CD4-positive, alpha-beta T cell treated with Interleukin-17A for 1 hour (primary cell): ENCODE measurements at places on chromosomes 3 and 15.

GRCh38 chr15:100934726-100935125 lies 15.6 kb downstream of the LRRK1 start:
- no peak for DNase-seq

DNA sequence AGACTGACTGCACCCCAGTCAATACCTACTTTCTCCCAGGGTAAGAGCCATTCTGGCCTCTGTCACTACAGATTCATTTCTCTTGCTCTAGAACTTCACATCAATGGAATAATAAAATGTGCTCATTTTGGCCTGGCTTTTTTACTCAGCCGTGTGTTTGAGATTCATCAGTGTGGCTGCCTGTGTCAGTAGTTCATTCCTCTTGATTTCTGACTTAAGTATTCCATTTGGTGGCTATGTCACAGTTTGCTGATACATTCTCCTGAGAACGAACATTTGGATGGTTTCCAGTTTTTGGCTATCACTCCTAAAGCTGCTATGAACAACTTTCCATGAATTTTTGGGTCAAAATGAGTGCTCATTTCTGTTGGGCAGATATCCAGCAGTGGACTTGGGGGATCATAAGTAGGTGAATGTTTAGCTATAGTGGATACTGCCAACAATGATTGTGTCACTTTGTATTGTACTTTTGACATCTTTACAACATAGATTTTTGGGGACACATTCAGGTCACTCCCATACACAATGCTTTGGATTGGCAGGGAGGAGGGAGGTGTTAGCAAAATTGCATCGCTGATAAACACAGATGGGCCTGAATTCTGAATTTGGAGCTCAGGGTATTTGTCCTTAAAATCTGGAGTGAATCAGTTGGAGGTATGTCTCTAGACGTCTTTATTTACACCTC lies 19.8 kb upstream of the FAM107A start:
- no peak for DNase-seq

DNA sequence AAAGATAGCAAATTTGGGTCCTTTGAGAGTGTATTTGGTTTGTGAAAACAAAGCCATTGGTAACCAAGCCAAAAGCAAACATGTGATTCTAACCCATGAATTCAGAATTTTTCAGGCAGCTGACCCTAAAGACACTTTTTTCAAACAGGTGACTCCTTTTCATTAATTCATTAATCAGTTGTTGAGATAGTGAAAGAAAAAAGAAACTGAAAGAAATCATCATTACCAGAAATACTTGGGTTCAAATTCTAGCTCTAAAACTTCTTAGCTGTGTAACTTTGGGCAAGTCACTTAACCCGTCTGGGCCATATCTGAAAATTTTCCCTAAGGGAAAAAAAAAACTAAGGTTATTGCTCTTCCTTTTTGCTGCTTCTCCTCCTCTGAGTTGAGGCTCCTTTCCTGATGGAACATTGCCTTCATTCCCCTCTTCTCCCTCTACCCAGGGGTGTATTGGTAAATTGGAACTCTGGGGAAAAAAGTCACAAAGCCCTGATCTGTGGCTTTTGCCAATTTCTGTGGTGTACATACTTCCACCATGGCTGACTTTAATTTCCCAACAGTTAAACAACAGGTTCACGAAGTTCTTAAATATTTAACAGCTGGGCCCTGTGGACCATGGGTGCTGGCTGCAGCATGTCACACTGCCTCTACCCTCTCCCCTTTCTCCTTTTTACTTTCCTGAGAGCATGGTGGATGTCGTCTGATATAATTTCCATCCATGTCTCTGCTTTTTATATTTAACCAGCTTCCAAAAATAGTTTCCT lies 120.3 kb downstream of the ASB7 start:
- DNase-seq, result no peak

GRCh38 chr15:70414626-70415025 lies 316.9 kb upstream of the TLE3 start:
- no peak for DNase-seq

GRCh38 chr3:47568901-47569300 lies 9.8 kb downstream of the CSPG5 start:
- no peak for DNase-seq

GRCh38 chr15:38687340-38687739 lies 122.7 kb upstream of the RASGRP1 start:
- DNase-seq, result no peak

DNA sequence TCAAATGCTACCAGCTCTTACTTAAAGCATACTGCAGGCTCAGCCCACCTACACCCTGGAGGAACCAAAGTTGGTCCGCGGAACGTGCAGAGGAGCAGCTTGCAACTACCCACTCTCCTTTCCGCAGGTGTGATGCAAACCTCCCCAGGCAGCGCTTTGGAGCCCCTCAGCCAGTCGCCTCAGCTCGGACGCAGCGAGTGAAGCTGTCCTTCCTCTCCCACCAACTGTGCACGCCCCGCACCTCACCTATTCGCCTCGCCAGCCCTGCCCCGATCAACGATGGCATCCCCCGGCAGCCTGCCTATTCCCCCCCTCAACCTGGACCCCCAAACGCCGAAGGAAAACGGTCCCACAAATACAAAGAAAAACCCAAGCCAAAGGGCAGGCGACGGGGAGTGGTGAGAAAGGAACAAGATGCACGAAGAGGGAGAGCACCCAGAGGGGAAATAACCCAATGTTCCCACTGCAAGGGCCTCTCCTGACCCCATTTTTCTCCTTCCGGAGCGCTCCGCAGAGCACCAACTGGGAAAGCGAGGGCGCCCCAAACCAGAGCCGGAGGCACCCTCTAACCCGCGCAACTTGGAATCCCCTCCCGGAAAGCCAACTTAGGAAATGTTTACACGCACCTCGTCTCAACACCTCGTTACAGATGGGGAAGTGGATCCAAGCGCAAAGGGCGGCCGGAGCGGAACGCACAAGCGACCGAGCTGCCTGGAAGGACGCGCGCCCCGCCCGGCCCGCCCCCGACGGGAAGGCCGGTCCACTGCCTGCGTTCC lies 665 bp downstream of the GLB1 start:
- peak; percentile 44 for DNase-seq

DNA sequence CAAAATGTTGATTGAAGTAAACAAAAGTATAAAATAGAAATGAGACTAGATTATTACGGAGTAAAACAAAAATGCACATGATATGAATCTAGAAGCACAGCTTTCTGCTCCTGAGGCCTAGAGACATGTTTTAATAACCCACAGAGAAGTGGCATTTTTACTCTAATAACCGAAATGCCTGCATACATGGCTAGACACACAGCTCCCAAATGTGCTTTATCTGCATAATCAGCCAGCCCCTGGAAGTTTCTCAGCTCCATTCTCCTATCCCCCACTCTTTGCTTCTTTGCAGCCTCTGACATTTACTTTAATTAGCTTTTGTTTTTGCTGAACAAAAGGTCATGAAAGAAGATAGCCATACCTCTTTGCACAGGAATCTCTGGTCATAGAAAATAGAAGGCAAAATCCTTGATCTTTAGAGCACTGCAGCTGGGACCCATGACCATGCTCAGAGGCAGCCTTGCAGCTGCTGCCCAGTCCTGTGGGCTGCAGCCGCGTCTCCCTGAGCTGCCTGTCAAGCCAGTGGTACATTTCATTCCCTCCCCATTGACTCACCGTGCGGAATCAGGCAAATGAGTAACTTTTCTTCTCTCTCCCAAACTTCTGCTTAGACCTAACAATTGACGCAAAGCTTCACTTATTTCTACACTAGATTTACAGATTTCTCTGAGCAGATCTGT lies at the start of gene VEPH1:
TSS of gene VEPH1 (minus strand) at position 501 of the 680 bp plus-strand sequence. CDS start 8,067 bp downstream, outside the sequence.
- DNase-seq, result no peak

GRCh38 chr15:39511916-39512260 lies 69.0 kb upstream of the THBS1 start:
- DNase-seq, result no peak

- DNase-seq, result no peak
Measured at GRCh38 chr3:16468002-16468335, 45.5 kb downstream of the RFTN1 start.

- DNase-seq, result no peak
Measured at GRCh38 chr3:171092467-171092911, 66.0 kb upstream of the SLC2A2 start.

GRCh38 chr3:14303336-14304100 lies 98.9 kb upstream of the SLC6A6 start:
- peak; percentile 13 for DNase-seq

DNA sequence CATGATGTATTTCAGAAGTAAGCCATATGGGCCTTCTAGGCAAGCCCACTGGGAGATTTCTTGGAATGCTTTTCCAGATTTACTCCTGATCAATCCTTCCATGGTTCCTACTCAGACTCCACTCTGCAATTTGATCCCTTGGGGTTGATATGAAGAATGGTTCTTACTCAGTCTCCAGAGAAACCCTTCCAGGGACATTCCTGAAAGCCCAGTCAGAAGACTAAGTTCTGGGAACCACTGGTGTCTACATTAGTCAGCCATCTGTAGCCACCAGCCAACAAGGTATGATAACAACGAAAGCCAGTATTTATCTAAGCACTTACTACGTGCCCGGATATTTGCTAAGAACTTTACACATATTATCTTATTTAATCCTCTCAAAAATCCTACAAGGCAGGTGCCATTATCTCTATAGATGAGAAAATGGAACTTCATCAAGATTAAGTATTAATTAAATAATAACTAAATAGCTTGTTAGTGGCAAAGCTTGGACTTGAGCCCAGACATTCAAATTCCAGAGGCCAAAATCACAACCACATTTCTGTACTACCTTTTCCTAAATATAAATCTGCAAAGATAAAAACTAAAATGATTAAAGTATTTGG lies 32.7 kb downstream of the ZNF385D start:
- no peak for DNase-seq

- no peak for DNase-seq
Measured at GRCh38 chr15:68667800-68668625, 89.2 kb downstream of the CORO2B start.

GRCh38 chr3:64728994-64729393 lies 41.2 kb upstream of the ADAMTS9 start:
- DNase-seq, result no peak

GRCh38 chr3:196440696-196441095 lies 8.5 kb upstream of the UBXN7 start:
- no peak for DNase-seq

- no peak for DNase-seq
Measured at GRCh38 chr3:37945807-37946530, 44.6 kb upstream of the VILL start.

GRCh38 chr15:70664494-70664893 lies 98.9 kb downstream of the UACA start:
- DNase-seq, result no peak

DNA sequence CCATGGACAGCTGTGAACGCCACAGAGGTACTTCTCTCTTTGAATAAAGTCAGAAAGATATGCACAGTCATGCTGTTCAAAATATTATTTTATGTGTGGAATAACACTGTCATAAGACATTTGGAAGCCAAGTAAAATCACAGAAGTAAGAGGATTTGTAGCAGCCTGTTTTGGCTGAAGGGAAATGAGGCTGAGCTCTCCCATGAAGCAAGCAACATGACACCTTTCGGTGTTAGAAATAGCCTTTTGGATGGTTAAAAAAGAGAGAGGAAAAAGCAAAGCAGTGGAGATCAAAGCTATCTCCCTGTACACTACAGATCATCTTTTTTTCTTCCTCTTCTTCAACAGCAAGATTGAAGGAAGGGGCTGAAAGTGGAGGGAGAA lies 755.3 kb downstream of the ROBO1 start:
- no peak for DNase-seq

- DNase-seq, result peak; percentile 35
Measured at GRCh38 chr15:85407421-85408269, 27.2 kb downstream of the AKAP13 start.

- no peak for DNase-seq
Measured at GRCh38 chr3:71857956-71858355, 73.0 kb upstream of the PROK2 start.
